ENCODE measurements at places on chromosomes 7 and 10. TPM values are rescaled to one million over a fixed set of nuclear protein-coding genes. Genes with fewer than 3 reads are reported as not detected.

DNA sequence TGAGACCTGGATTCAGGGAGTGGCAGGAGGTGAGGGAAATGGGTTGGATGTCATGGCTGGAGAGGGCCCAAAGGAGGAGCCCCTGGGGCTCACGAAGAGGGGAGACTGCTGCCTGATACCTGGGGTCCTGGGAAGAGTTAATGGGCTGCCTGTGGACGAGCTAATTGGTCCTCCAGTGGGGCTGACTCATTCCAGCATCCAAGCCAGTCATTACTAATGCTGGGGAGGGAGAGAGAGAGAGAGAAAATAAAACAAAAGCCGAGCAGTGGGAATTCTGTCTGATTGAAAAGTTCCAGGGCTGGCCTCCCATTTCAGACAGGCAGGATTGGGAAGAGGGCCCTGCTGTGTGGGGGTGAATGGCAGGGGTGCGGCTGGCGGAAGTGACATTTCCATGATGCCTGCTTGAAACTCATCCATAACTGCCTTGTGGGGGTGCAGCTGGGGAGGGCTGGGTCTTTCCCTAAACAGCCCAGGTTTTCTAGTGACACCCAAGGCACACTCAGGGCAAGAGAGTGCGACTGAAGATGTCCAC is 297.8 kb downstream of the RPS24 start:
- DNase-seq: no peak
- H3K4me1 ChIP-seq: no peaks in the 10 kb centered on the region
- 0 out of 2 replicates have a peak, but pooled peaks cover 6% of the 10 kb centered on the region for H3K36me3 ChIP-seq
- no peaks in the 10 kb centered on the region for H3K27me3 ChIP-seq

DNA sequence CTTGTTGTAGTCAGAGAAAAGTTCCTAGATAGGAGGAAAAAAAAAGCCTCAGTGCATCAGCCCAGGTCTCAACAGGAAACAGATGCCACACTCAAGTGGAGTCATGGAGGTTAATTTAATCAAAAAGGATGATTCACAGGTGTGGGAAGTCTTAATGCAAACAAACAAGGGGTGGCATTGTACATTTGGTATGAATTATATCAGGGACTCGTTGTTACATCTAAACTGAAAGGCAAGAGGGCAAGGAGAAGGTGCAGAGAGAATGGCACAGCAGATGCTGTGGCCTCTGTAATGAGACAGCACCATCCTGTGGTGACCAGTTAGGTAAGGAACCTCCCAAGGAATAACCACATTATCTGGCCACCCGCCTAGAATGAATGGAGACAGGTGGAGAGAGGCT is 133.7 kb downstream of the PTPRZ1 start:
- H3K36me3 ChIP-seq: peaks cover 7% of the 10 kb centered on the region
- peak; percentile 33 for DNase-seq
- no peaks in the 10 kb centered on the region for H3K27me3 ChIP-seq
- no peak overlapping the region for H3K27ac ChIP-seq
- no peaks in the 10 kb centered on the region for H3K4me1 ChIP-seq

DNA sequence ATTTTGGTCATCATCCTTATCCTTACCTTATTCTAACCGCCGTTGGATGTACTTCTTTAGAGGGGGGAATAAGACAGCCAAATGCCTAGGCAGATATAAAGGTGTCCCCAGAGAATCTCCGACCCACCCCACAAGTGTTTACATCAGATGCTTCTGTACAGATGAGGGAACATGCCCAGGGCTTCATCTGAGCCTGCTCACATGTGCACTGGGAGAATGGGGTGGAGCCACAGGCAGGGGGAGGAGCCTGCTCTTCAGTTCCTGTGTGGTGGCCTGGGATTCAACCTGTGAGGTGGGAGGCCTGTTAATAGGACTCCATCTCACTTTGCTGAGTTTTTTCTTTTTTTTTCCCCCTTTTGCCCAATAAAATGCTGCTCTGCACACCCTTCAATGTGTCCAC is 27.6 kb upstream of the OPTN start:
- no peak overlapping the region for H3K4me3 ChIP-seq
- no peak for DNase-seq
- no peak overlapping the region for H3K27ac ChIP-seq
- no peaks in the 10 kb centered on the region for H3K36me3 ChIP-seq
- no peaks in the 10 kb centered on the region for H3K27me3 ChIP-seq

DNA sequence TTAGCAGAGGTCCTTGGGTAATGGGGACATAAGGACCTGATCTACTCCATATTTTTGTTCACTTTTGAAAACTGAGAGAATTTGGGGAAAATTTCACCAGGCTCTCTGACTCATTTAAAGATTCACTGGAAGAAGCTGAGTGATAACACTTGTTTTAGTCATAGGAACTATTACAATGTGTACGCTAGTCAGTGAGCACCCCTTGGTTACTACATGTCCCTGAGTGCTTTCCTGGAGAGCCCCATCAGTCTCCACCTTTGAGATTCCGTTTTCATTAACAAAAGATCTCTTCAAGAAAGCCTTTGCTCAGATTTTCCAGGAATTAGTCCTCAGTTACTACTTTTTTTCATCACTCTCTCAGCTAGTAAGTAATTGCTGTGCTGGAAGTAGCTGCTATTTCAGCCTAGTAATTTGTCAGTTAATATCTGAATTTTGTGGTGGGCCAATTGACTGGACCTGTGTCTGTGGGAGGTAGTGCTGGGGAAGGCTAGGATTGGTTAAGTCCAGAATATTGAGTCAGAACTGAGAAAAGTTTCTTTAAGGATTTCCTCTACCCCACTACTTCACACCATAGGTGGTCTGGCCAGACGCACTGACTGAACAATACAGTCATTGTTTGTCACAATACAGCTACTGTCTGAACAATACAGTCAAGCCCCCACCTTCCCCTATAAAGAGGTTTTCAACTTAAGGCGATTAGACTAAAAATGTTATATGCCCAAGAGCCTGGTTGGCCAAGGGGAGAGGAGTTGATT is 235.0 kb downstream of the CCDC7 start:
- H3K27ac ChIP-seq: no peak overlapping the region
- no peak for DNase-seq
- H3K4me1 ChIP-seq: no peaks in the 10 kb centered on the region
- no peak overlapping the region for H3K4me3 ChIP-seq
- H3K27me3 ChIP-seq: no peaks in the 10 kb centered on the region
- H3K36me3 ChIP-seq: peaks cover 5% of the 10 kb centered on the region

DNA sequence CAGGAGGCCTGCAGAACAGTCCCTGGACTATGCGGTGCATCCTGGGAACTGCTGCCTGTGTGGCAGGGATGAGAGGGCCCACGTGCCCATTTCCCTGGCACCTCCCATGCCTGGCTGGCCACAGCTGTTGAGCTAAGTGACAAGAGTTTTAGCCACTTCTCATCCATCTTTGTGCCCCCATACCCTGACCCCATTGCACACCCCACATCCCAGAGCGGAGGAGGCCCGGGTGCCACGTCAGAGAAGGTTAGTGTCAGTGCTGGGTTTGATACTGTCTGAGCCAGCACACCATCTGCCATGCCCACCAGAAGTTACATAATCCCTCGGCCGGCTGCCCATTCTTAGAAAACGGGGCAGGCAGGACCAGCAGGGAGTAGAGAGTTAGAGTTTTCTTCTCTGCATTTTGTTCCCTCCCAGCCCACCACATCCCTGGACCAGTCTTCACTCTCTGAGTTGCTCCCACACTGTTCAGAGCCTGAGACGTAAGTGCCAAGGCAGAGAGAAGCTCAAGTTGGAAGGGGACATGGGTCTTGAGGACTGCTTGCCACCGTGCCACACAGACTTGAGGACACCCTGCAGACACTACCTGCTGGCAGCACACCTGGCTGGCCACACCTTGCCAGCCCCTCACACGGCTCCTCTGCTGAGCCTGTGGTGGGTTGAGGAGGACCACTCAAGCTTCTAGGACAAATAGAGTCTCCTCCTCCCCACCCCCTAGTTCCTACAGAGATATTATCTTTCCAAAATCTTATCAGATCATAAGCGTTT is 13.1 kb downstream of the UNC5B start:
- H3K4me3 ChIP-seq: no peak overlapping the region
- no peak for DNase-seq
- no peaks in the 10 kb centered on the region for H3K27me3 ChIP-seq
- peaks cover 20% of the 10 kb centered on the region for H3K4me1 ChIP-seq

GRCh38 chr10:109871476-109871875 is 51.8 kb downstream of the XPNPEP1 start:
- H3K4me3 ChIP-seq: no peak overlapping the region
- H3K36me3 ChIP-seq: peaks cover 5% of the 10 kb centered on the region
- no peaks in the 10 kb centered on the region for H3K27me3 ChIP-seq
- H3K27ac ChIP-seq: no peak overlapping the region
- DNase-seq: no peak

- H3K27ac ChIP-seq: no peak overlapping the region
- peaks cover 19% of the 10 kb centered on the region for H3K4me1 ChIP-seq
- H3K4me3 ChIP-seq: peak overlapping the region; percentile 92
- DNase-seq: no peak
Observed at GRCh38 chr7:101015626-101016025, 4.3 kb upstream of the MUC17 start.

DNA sequence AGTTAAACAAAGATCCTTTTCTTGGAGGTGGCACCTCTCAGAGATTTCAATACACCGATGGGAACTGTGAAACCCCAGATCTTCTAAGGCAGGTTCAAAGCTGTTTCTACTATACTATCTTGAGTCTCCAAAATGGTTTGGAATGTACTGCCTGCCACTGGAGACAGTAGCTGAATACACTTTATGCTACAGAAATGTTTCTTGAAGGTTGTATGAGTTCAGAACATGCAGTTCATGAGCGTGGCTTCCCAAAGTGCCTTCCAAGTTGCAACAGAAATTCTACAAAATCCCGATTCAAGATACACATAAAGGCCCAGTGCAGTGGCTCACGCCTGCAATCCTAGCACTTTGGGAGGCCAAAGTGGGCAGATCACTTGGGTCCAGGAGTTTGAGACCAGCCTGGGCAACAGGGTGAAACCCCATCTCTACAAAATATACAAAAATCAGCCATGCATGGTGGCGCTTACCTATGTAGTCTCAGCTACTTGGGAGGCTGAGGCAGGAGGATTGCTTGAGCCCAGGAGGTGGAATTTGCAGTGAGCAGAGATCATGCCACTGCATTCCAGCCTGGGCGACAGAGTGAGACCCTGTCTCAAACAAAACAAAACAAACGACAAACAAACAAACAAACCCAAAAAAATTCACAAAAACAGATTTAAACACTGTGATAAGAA is 36.3 kb downstream of the FAM171A1 start:
- H3K36me3 ChIP-seq: no peaks in the 10 kb centered on the region
- DNase-seq: no peak
- H3K27me3 ChIP-seq: no peaks in the 10 kb centered on the region
- no peak overlapping the region for H3K4me3 ChIP-seq
- H3K4me1 ChIP-seq: peaks cover 12% of the 10 kb centered on the region

- H3K36me3 ChIP-seq: no peaks in the 10 kb centered on the region
- H3K27ac ChIP-seq: no peak overlapping the region
- no peak overlapping the region for H3K4me3 ChIP-seq
- no peaks in the 10 kb centered on the region for H3K27me3 ChIP-seq
- DNase-seq: no peak
Observed at GRCh38 chr10:29089091-29089490, 199.8 kb upstream of the LYZL1 start.

GRCh38 chr10:127534496-127534895 is 14.6 kb upstream of the NPS start:
- no peaks in the 10 kb centered on the region for H3K27me3 ChIP-seq
- no peaks in the 10 kb centered on the region for H3K4me1 ChIP-seq
- H3K27ac ChIP-seq: no peak overlapping the region
- no peak overlapping the region for H3K4me3 ChIP-seq
- H3K36me3 ChIP-seq: no peaks in the 10 kb centered on the region

GRCh38 chr10:119250641-119251314 is 43.4 kb downstream of the GRK5 start:
- H3K27me3 ChIP-seq: peaks cover 7% of the 10 kb centered on the region
- peaks cover 7% of the 10 kb centered on the region for H3K4me1 ChIP-seq
- H3K36me3 ChIP-seq: no peaks in the 10 kb centered on the region
- no peak overlapping the region for H3K27ac ChIP-seq
- DNase-seq: no peak

DNA sequence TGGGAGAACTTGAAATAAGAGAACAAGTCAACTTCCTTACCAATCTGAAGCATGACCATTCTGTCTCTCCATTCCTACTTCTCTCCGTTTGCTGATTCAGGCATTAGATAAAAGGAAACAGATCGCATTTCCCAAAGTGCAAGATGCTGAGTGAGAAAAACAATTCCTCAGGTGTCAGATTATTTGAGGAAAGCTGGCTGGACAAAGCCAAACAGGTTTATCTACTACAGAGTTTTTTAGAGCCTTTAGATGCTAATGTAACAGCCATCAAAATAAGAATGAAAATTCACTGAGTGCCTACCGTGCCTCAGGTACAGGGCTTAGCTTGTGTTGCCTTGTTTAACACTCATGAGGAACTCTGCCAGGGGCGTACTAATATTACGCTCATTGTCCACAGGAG is 135.9 kb upstream of the MBL2 start:
- peak; percentile 79 for DNase-seq
- no peak overlapping the region for H3K4me3 ChIP-seq
- peak overlapping the region; percentile 87 for H3K27ac ChIP-seq
- H3K27me3 ChIP-seq: no peaks in the 10 kb centered on the region
- H3K36me3 ChIP-seq: no peaks in the 10 kb centered on the region

DNA sequence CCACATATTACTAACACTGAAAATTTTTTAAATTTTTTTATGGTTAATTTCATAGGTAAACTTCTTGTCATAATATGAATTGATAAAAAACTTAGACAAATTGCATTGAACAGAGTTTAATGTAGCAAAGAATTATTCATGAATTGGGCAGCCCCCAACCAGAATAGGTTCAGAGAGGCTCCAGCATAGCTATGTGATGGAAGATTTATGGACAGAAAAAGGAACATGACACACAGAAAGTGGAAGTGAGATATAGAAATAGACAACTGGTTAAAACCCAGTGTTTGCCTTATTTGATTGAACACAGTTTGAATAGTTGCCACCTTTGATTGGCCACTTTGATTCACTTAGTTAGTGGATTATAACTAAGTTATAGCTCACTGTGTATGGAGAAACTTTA is 87.2 kb downstream of the AHR start:
- H3K36me3 ChIP-seq: no peaks in the 10 kb centered on the region
- no peak overlapping the region for H3K4me3 ChIP-seq
- H3K27me3 ChIP-seq: no peaks in the 10 kb centered on the region
- H3K27ac ChIP-seq: no peak overlapping the region
- peaks cover 12% of the 10 kb centered on the region for H3K4me1 ChIP-seq
- no peak for DNase-seq

ACSM6 gene
- not detected for total RNA-seq

EVX1 gene
- not detected for total RNA-seq

HOGA1 gene
- not detected for total RNA-seq

ELOVL3 gene
- not detected for total RNA-seq

PDLIM1 gene
- 111 TPM for total RNA-seq

SLC26A3 gene
- total RNA-seq: not detected

CALML3 gene
- total RNA-seq: not detected

TMEM196 gene
- not detected for total RNA-seq
